ENCODE measurements at places on chromosomes 5 and 9.
A peak's percentile ranks its signal among the peaks of the same experiment; 100 is the strongest.

GRCh38 chr5:68110264-68110663 is 105.3 kb upstream of the PIK3R1 start:
- DNase-seq, result no peak

GRCh38 chr5:169805527-169805934 is 168.5 kb downstream of the DOCK2 start:
- DNase-seq, result no peak

GRCh38 chr5:111165058-111165457 is 59.1 kb upstream of the CAMK4 start:
- no peak for DNase-seq

DNA sequence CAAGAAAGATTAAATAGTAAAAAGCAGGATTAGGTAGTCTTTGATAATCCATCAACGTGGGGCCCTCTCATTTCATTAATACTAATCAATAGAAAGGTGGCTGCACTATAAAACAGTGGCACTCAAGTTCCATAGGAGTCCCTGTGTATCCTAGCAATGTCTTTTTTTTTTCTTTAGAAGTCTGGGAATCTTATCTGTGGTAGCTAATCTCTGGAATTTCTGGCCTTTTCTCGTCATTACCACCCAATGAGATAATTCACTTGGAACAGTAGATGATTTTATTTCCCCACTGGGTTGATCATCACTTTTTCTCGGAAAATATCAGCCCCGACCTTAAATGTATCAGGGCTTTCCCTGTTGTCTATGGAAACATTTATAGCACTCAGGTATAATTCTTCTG is 86.8 kb upstream of the CDH6 start:
- peak; percentile 53 for DNase-seq

- no peak for DNase-seq
These were observed 21.5 kb upstream of the CDC23 start for GRCh38 chr5:138234651-138235050.

Measured in iris pigment epithelial cell (primary cell).